ENCODE measurements at places on chromosomes 1 and 21.

GRCh38 chr1:203065986-203066385 is 19.8 kb downstream of the MYOG start:
- DNase-seq = no peak

DNA sequence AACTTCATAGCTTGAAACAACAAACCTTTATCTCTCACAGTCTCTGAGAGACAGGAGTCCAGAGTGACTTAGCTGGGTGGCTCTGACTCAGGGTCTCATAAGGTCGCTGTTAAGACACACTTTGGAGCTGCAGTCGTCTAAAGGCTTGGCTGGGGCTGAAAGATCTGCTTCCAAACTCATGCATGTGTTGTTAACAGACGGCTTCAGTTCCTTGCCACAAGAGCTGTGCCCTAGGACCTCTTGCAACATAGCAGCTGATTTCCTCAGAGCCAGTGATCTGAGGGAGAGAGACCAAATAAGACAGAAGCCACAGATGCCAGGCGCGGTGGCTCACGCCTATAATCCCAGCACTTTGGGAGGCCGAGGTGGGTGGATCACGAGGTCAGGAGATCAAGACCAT is 176.8 kb downstream of the DISC1 start:
- no peak for DNase-seq

- no peak for DNase-seq
These were observed 91.3 kb downstream of the RWDD3 start for GRCh38 chr1:95325349-95325748.

GRCh38 chr1:194474701-194475100 is 1288.3 kb upstream of the B3GALT2 start:
- no peak for DNase-seq

DNA sequence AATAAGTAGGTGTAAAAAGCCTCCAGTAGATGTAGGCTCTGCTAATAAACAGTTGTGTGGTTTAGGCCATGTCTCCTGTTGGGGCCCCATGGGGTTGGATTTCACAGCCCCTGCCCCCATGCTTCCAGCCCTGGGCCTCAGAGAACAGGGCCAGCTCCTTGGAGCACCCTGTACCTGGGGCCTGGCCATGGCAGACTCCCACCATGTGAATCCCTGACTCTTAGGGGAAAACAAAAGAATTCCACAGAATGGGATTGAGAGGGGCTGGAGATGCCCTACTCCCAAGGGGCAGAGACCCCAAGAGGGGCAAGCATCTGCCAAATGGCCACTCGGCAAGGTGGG is 11.5 kb downstream of the LRP8 start:
- no peak for DNase-seq

DNA sequence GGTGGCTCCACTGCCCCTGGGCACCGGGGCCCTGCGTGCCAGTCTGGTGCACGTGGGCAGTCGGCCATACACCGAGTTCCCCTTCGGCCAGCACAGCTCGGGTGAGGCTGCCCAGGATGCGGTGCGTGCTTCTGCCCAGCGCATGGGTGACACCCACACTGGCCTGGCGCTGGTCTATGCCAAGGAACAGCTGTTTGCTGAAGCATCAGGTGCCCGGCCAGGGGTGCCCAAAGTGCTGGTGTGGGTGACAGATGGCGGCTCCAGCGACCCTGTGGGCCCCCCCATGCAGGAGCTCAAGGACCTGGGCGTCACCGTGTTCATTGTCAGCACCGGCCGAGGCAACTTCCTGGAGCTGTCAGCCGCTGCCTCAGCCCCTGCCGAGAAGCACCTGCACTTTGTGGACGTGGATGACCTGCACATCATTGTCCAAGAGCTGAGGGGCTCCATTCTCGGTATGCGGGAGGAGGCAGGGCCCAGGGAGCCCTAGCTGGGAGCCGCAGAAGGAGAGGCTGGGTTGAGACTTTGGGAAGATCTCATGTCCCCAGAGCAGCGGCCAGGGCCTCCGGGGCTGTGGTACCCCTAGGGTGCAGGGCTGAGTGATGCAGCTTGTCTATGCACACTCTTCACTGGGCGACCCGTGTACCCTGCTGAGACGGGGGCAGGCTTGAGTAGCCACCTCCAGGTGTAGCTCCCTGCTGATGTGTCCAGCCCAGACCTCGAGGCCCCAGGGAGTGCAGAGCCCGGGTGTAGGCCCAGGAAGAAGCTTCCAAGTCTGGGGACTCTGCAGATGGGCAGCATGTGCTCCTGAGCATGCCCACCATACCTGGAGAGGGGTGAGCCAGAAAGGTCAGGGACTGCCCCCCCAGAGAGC is 1.8 kb downstream of the VWA1 start:
- DNase-seq = no peak

DNA sequence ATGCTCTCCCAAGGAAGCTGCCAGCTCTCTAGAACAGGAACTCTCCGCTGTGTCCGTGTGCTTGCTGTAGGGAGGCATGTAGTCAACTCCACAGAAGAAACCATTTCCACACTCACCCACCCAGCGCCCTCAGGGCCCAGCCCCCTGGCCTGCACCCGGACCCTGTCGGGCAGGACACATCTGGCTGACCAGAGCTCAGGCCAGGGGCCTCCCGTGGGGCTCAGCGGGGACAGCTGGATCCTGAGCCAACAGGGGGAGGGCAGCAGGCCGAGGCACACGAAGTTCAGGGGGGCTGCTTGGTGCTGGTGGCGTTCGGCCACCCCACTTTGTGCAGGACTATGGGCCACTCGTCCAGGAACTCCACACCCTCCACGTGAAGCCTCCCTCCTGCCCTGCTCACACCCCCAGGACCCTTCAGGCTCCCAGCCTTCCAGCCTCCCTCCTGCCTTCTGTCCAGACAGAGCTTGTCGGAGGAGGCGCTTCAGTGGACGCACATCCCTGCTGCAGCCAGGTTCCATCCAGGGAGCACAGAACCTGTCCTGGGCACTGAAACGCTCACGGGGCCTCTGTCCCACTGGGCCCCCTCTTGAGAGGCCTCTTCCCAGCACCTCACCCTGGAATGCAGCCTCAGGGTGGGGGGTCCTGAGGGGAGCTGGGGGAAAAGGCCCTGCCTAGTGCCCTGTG is 15.0 kb upstream of the FAAP20 start:
- no peak for DNase-seq
